CD8-positive, alpha-beta memory T cell (primary cell): ENCODE measurements at places on chromosomes 12 and 14. TPM values are rescaled to one million over a fixed set of nuclear protein-coding genes. Genes with fewer than 3 reads are reported as not detected.

DNA sequence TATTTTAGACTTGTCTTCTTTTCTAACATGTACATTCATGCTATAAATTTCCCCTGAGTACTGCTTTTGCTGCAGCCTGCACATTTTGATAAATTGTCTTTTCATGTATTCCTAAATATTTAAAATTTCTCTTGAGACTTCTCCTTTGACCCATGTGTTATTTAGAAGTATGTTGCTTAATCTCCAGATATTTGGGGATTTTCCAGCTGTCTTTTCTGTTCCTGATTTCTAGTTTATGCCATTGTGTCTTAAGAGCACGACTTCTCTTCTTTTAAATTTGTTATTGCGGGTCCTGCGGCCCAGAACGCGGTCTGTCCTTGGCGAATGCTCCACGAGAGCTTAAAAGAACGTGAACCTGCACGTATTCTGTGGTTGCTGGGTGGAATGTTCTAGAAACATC lies 136.4 kb downstream of the KIF26A start:
- DNase-seq, result no peak

- DNase-seq, result no peak
These were observed 2.1 kb upstream of the SLC11A2 start for GRCh38 chr12:51028126-51028812.

- DNase-seq, result no peak
These were observed 636 bp upstream of the ARL6IP4 start for GRCh38 chr12:122979908-122980182.

GRCh38 chr14:84312551-84312950 lies 1217.4 kb upstream of the FLRT2 start:
- DNase-seq, result no peak

DNA sequence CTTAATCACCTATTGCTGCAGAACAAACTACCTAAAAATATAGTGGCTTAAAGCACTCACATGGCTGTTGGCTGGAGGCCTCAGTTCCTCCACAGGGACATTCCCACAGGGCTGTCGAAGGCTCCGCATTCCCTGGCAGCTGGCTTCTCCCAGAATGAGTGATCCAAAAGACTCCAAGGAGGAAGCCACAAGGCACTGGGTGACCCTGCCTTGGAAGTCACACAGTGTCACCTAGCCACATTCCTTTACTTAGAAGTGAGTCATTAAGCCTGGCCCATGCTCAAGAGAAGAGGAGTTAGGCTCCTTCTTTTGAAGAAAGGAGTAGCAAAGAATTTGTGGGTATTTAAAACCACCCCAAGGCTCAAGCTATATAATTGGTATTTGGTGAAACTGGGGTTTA lies 63.9 kb upstream of the MAP1LC3B2 start:
- no peak for DNase-seq

DNA sequence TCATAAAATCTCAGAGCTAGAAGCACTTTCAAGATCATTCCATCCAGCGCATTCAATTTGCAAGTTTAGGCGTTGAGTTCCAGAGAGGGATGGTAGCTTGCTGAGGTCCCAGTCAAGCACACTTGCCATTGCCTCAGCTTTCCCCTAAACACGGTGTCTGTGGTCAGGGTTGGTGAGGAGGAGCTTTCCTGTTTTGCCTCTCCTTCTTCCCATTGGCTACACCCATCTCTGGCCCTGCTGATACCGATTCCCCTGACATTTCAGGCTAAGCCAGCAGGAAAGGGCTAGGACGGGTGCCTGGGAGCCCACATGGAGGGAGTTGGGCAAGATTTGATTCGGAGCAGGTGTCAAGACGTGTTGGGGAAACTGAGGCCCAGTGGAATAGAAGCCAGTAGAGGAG lies 9.1 kb downstream of the NFATC4 start:
- DNase-seq, result no peak

DNA sequence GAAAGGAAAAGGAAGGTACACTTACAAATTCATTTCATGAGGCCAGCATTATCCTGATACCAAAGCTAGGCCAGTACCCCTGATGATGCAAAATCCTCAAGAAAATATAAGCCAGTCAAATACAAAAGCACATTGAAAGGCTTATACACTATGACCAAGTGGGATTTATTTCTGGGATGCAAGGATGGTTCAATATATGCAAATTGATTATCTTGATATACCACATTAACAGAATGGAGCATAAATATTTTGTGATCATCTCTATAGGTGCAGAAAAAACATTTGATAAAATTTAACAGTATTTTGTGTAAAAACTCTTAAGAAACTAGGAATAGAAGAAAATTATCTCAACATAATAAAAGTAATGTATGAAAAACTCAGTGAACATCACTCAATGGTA lies 97.0 kb upstream of the BCAT1 start:
- DNase-seq, result no peak

DNA sequence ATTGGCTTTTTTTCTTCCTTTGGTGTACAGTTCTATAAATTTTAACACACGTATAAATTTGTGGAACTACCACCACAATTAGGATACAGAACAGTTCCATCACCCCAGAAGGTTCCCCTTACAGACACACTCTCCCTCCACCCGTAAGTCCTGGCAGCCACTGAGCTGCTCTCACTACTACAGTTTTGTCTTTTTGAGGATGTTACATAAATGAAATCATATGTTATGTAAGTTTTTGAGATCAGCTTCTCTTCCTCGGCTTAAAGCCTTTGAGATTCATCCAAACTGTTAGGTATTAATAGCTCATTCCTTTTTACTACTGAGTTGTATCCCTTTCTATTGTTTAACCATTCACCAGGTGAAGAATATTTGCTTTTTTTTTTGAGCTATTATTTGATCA lies 74.3 kb upstream of the SLC24A4 start:
- no peak for DNase-seq

- peak; percentile 47 for DNase-seq
These were observed 22.3 kb upstream of the P2RX7 start for GRCh38 chr12:121110211-121110940.

- DNase-seq, result no peak
These were observed 301.5 kb upstream of the DIO3 start for GRCh38 chr14:101259748-101260147.

DNA sequence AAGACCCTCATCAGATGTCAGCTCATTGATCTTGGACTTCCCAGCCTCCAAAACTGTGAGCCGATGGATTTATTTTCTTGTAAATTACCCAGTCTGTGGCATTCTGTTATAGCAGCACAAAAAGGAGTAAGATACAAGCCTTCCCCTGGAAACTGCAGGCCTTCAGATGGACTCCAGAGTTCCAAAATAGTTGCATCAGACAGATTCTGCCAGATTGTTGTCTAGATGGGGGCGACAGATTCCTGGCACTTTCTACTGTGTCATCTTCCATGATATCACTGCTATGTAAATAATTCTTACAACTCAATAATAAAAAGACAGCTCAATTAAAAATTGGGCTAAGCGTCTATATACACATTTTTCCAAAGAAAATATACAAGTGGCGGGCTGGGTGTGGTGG lies 17.2 kb upstream of the MARK3 start:
- no peak for DNase-seq

GRCh38 chr12:52260361-52261207 lies 13.9 kb upstream of the KRT86 start:
- no peak for DNase-seq

GRCh38 chr12:25320123-25321006 lies 69.6 kb upstream of the KRAS start:
- no peak for DNase-seq

DNA sequence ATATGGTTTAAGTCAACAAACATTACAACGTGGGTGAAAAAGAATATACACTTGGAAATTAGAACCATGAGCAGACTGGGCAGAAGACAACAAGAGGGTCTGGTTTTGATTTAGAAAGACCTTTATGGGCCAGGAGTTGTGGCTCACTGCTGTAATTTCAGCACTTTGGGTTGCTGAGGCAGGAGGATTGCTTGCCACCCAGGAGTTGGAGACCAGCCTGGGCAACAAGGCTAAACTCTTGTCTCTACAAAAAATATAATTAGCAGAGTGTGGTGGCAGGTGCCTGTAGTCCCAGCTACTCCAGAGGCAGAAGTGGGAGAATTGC lies 2.7 kb upstream of the NFKBIA start:
- no peak for DNase-seq

DNA sequence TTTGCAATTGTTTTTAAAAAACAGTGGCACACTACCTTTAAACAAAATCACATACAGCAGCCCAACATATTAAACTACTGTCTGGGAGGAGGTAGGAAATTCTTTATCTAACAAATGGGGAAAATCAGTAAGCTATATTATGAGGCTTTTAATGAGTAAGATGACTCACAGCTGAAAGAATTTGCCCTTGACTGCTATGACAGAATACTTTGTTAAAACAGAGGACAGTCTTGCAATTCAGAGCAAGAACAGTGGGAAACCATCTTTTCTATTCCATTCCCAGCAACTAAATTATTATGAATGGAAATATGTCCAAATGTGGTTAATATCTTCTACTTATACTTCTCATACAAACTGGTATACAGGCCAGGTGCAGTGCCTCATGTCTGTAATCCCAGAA lies 49.2 kb upstream of the SGPP1 start:
- DNase-seq, result no peak

DNA sequence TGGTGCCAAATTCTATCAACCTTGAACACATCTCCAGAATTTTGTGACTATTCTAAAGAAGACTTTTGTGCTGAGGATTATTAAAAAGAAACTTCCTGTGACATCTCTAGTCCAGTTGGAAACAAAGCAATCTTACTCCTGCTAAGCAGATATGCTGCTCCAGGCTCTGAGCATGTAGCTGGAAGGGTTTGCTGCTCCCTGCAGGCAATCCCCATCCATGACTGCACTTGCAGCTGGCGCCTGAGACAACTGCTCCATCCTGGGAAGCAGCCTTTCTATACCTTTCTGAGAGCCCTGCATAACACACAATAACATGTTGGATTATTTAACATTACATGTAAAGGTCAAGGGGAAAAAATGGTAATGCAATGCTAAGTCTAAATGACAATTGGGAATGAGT lies 105.1 kb downstream of the NDUFA12 start:
- DNase-seq, result no peak

DNA sequence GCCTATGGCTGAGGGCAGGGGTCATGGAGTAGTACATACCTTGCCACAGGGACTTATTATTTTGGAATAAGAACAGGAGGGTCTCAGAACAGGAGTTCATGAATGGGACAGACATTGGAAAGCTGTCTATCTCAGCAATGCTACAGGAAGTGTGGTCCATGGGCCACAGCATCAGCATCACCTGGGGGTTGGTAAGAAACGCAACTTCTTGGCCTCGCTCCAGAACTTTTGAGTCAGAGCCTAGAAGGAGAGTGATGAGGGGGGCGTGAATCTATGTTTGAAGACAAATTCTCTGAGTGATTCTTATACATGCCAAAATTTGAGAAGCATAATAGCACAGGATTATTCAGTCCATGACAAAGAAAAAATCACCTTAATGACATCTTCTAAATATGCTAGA lies 156.6 kb downstream of the RPAP3 start:
- DNase-seq, result no peak

DNA sequence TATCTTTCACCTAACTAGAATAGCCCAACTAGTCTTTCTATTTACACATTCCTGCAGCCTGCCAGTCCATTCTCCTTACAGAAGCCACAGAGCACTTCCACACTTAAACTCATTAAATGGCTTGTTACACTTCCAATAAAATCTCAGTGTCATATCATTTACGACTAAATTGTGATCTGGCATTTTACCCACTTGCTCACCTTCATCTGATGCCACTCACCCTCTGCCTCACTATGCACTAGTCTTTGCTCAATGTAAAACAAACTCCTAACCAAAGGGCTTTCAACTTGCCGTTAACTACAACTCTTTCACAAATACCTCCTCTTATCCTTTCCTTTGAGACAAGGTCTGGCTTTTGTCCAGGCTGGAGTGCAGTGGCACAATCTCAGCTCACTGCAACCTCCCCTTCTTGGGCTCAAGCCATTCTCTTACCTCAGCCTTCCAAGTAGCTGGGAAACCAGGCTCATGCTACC lies 24.1 kb downstream of the YAF2 start:
- DNase-seq, result no peak

- no peak for DNase-seq
These were observed 92.7 kb downstream of the B4GALNT3 start for GRCh38 chr12:552466-552865.

- DNase-seq, result no peak
These were observed 16.7 kb downstream of the PIWIL1 start for GRCh38 chr12:130354407-130354806.

DNA sequence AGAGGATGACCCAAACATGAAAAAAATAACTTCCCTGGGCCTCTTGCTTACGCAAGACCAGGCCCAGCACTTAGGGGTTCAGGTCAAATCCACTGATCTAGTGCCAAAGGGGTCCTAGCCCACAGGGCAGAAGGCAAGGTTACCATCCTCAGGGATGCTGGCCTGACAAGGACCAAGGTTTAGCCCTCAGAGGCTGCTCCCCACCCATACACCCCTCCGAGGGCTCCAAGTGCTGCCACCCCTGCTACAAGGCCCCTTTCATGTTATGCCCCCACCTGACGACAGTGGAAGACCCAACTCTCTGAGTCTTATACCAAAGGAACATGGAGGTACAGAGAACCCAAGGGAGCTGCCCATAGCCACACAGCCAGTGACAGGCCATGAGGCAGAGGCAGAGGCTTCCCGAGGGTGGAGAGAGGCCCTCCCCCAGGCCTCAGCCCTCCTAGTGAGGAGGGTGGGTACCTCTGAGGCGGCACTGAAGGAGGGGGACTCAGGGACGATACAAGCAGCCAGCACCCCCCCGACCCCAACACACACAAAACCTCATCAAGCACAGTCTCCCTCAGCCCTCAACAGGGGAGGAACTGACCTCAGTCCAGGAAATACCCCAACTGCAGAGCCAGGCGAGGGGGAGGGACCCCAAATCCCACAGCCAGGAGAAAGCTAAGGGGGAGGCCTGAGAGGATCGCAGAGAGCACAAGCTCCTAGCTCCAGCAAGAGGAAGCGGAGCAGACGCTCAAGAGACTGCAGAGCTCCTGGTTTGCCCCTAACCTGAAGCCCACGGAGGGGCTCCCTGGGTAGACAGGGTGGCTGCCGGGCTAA lies 37.0 kb downstream of the ANAPC7 start:
- no peak for DNase-seq

DNA sequence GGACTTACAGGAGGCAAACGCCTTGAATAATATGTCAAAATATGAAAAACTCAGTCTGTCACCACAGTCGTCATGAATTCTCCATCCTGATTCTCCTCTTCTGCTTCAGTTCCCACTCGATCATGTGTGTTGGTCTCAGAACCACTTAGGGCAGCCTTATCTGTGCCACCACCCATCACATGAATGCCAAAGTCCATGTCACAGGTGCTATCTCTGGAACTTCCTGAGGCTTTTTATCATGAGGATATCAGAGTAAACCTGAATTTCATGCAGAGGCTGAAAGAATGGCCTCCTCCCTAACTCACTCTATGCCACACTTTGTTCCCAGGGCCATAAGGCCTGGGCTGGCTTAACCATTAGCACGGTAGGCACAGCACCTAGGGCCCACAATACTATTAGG lies 28.8 kb upstream of the MAP3K9 start:
- DNase-seq, result no peak

GRCh38 chr12:5973461-5974115 lies 28.5 kb upstream of the ANO2 start:
- DNase-seq, result no peak

GRCh38 chr12:25322918-25323531 lies 72.3 kb upstream of the KRAS start:
- DNase-seq, result no peak

- no peak for DNase-seq
These were observed 474.3 kb downstream of the VRK1 start for GRCh38 chr14:97271451-97271960.

Gene CGRRF1
- total RNA-seq, result 15.3 TPM

Gene CBX5
- 82.0 TPM for total RNA-seq

Gene TMEM117
- total RNA-seq, result 1.4 TPM

Gene SLC25A47
- not detected for total RNA-seq

Gene TAS2R46
- 0.93 TPM for total RNA-seq

Gene PLBD1
- total RNA-seq, result 0.24 TPM

Gene ASB2
- total RNA-seq, result 98.0 TPM

Gene METAP2
- 109 TPM for total RNA-seq

Gene SLC10A1
- total RNA-seq, result not detected
